ENCODE measurements at places on chromosomes 13 and 19. TPM values are rescaled to one million over a fixed set of nuclear protein-coding genes. Genes with fewer than 3 reads are reported as not detected.

- DNase-seq: no peak
Measured at GRCh38 chr19:13098277-13099072, 4.2 kb downstream of the LYL1 start.

ZGLP1 gene
- polyA plus RNA-seq: 2.8 TPM

DNA sequence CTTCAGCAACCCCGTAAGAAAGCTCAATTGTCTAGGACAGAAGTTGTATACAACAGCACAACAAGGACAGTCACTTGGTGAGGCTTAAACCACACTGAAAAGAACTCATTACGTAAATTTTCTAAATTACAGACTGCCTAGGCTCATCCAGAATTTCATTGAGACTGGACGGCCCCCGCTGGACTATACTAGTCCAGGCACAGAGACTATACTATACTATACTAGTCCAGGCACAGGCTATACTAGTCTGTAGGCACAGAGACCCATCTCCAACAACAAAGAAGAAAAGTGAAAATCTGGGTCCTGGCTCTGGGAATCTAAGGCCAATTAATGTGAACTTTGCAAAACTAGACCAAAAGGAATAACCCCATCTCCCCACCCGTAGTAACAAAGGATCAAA is 700 bp downstream of the ZNF816 start:
- no peak for DNase-seq

- DNase-seq: no peak
Measured at GRCh38 chr19:3154957-3155736, 19.3 kb downstream of the GNA15 start.

DNA sequence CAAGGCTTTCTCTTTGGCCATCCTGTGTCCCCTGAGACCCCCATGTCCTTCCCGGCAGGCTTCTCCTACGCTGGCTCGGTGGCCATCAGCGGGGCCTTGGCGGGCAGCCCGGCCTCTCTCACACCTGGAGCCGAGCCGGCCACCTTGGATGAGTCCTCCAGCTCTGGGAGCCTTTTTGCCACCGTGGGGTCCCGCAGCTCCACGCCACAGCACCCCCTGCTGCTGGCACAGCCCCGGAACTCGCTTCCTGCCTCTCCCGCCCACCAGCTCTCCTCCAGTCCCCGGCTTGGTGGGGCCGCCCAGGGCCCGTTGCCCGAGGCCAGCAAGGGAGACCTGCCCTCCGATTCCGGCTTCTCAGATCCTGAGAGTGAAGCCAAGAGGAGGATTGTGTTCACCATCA is 14.2 kb downstream of the PLEKHJ1 start:
- no peak for DNase-seq

FSD1 gene
- 7.1 TPM for polyA plus RNA-seq

ADPRHL1 gene
- 3.1 TPM for polyA plus RNA-seq

LRRC63 gene
- polyA plus RNA-seq: 0.18 TPM

- no peak for DNase-seq
Measured at GRCh38 chr19:49534632-49535385, 7.0 kb downstream of the RCN3 start.

DNA sequence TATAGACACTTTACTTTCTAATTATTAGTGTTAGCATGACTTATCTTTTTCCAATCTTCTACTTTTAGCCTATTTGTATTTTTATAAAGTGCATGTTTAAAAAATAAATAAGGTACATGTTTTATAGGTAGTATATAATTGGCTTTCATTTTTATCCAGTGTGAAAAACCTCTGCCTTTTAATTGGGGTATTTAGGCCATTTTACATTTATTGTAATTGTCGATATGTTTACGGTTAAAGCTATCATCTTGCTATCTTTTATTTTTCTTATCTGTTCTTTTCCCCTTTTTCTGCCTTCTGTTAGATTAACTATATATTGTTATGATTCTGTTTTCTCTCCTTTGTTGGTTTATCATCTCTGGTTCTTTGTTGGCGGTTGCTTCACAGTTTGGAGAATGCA is 9.1 kb downstream of the PROZ start:
- no peak for DNase-seq

DNA sequence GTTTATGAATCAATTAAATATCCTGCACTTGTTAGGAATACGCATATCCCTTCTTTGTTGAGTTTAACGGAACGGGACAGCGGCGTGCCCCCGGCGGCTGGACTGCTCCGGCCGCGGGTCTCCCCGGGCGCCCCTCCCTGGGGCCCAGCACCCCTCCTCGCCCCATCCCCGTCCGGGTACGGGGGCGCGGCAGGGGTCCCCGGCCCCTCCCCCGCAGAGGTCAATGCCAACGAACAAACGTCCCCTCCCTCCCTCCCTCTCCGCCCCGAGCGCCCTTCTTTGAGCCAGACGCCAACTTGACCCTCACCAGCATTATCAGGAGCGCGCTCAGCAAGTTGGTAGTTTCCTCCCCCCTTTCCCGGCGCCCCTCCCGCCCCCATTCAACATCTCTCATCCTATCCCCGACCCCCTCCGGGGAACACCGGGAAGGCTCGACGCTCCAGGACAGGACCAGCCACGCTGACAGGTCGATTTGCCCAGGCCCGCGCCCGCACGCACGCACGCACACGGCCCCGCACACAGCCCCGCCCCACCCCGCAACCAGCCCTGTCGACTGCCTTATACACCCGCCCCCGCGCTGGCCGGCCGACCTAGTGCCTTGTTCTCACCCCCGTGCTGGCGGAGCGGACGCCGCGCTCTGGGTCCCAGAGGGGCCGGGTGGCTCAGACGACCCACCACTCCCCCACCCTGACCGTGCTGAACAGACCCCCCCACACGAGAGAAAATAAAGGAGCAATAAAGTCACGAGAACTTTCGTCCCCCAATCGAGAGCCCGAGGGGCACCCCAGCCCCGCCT is 5.0 kb downstream of the LYL1 start:
- no peak for DNase-seq

PRRG2 gene
- polyA plus RNA-seq: 10.6 TPM

GRCh38 chr19:11554160-11554559 is 4.9 kb downstream of the ELOF1 start:
- DNase-seq: no peak

All from left renal cortex interstitium (tissue), 4 donors.